ENCODE measurements at places on chromosomes 16 and 17. TPM values are rescaled to one million over a fixed set of nuclear protein-coding genes. Genes with fewer than 3 reads are reported as not detected.

DNA sequence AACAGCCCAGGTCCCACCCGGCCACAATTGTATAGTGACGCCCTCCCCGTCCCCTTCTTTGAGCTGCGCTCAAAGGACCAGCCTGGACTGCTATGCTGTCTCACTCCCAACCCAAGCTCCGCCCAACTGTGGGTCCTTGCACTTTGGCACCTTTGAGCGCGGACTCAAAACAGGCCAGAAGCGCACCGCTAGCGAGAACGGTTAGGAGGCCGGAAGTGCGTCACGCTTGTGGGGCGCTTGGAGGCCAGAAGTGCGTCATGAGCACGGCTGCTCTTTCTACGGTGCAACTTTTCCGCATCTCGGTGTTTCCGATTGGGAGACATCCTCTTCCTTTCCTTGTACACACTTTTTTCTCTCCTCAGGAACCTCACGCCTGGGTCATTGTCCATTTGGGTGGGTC, at the start of gene ZNF19:
TSS of gene ZNF19 (minus strand) at position 203 of the 400 bp plus-strand sequence. CDS start 7,210 bp downstream, outside the sequence.
- no peak within 1 kb of the TSS for H3K4me3 ChIP-seq
- no peak for DNase-seq
- H3K27ac ChIP-seq, result no peak within 1 kb of the TSS
- H3K27me3 ChIP-seq, result peaks cover 16% of the 10 kb centered on the region
- H3K36me3 ChIP-seq, result no peaks in the 10 kb centered on the region
- peaks cover 7% of the 10 kb centered on the region for H3K4me1 ChIP-seq

AXIN2 gene
- total RNA-seq, result 66.5 TPM

- no peak overlapping the region for H3K4me3 ChIP-seq
- H3K27ac ChIP-seq, result no peak overlapping the region
Measured at GRCh38 chr17:78651554-78651953, 74.4 kb upstream of the DNAH17 start.

DNA sequence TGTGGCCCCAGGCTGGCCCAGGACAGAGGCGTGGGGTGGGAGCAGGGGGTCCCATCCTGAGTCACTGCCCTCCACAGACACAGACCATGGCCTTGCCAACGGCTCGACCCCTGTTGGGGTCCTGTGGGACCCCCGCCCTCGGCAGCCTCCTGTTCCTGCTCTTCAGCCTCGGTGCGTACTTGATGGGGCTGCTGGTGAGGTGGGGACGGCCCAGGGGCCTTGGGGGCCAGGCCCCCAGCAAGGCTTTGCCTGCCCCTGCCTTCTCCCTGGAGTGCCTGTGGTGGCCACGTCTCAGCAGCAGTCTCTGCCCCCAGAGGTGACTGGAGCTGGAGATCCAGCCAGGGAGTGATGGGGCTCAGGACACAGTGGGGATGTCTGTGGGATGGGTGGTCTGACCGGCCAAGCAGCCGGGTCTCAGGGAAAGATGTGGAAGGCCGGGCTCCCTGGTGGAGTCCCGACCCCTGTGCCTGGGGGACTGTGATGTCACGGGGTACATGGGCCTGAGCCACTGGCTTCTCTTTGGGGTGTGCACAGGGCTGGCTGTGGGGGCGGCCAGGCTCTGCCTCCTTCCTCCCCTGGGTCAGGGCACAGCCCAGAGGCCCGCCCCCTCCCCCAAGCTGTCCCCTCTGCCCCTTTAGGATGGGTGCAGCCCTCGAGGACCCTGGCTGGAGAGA, 2.2 kb downstream of the MSLN start:
- H3K4me3 ChIP-seq, result no peak overlapping the region
- H3K27ac ChIP-seq, result no peak overlapping the region
- no peak for DNase-seq
- H3K36me3 ChIP-seq, result no peaks in the 10 kb centered on the region
- no peaks in the 10 kb centered on the region for H3K4me1 ChIP-seq

CCDC144A gene
- 1.6 TPM for total RNA-seq

DNA sequence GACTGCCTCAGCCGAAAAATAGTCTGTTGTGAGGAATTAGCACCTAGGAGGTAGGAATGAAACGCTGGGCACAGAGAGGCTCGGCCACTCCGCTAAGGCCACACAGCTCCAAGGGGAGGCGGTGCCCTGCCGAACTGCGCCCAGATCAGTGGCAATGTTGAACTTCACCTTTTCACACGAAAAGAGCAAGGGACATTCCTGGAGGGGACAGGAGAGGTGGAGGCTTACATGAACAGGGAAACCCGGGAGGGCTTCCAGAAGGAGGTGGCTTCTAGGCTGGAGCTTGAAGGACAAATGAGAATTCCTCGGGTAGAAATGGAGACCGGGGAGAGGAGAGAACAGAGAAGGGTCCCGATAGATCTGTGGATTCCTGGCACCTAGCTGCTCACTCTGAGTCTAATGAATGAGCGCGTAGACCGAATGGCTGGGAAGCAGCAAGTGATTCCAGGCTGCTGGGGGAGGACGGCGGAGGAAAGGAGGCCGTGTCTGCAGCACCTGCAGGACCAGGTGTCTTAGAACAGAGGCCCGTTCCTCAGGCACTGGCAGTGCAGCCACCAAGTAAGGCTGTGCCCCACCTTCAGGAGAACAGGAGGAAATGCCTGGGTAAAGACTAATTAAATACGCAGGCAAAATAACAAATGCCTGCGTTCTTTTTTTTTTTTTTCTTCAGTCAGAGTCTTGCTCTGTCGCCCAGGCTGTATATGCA, 722 bp upstream of the SLC38A10 start:
- peak overlapping the region; percentile 71 for H3K27ac ChIP-seq
- H3K36me3 ChIP-seq, result no peaks in the 10 kb centered on the region

HOXB8 gene
- 19.7 TPM for total RNA-seq

TMEM100 gene
- 0.54 TPM for total RNA-seq

GRCh38 chr16:69143116-69143515, 10.7 kb downstream of the UTP4 start:
- no peak overlapping the region for H3K4me3 ChIP-seq
- H3K36me3 ChIP-seq, result peaks cover 26% of the 10 kb centered on the region
- no peak overlapping the region for H3K27ac ChIP-seq
- no peaks in the 10 kb centered on the region for H3K27me3 ChIP-seq
- no peaks in the 10 kb centered on the region for H3K4me1 ChIP-seq

DNA sequence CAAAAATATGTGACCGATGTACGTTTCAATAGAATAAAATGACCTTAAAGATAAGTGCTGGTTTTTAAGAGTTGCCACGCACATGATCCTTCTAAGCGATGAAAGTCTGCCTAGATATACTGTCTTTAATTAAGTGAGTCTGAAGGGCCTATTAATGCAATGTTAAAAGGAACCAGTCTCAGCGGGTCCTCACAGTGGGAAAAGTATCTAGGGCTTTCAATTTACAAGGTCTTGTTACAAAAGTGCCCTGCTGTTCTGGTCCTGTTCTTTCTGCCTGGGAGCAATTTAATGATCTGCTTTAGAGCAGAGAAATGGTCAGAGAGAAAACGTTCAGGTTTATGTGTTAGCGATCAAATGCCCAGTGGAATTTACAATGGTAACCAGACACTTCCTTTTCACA, 864.0 kb downstream of the KCNJ2 start:
- peaks cover 22% of the 10 kb centered on the region for H3K4me1 ChIP-seq
- peaks cover 2% of the 10 kb centered on the region for H3K36me3 ChIP-seq
- no peak overlapping the region for H3K27ac ChIP-seq
- no peak for DNase-seq
- no peak overlapping the region for H3K4me3 ChIP-seq

DNA sequence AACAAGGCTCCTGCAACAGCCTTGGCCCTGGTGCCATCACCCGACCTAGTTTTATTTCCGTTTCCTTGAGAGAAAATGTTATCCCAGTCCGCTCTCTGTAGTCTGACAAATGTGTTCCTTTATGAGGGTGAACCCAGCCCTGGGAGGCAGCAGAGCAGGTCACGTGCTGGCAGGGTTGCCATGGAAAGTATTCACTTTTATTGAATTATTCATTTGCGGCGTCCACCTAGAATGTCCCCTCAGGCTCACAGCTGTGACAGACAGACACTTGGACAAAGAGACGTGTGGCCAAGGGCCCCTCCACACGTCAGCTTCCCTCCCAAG, 90.0 kb downstream of the WSCD1 start:
- H3K27me3 ChIP-seq, result no peaks in the 10 kb centered on the region
- H3K27ac ChIP-seq, result peak overlapping the region; percentile 94
- peak; percentile 36 for DNase-seq
- H3K4me1 ChIP-seq, result peaks cover 47% of the 10 kb centered on the region
- peak overlapping the region; percentile 29 for H3K4me3 ChIP-seq
- no peaks in the 10 kb centered on the region for H3K36me3 ChIP-seq

DNAAF8 gene
- 0.68 TPM for total RNA-seq

- H3K4me3 ChIP-seq, result no peak overlapping the region
- H3K27ac ChIP-seq, result no peak overlapping the region
- no peaks in the 10 kb centered on the region for H3K27me3 ChIP-seq
- H3K4me1 ChIP-seq, result peaks cover 3% of the 10 kb centered on the region
- no peak for DNase-seq
- H3K36me3 ChIP-seq, result no peaks in the 10 kb centered on the region
Measured at GRCh38 chr17:39132192-39132610, 19.2 kb downstream of the PLXDC1 start.

SNAI3 gene
- not detected for total RNA-seq

DNA sequence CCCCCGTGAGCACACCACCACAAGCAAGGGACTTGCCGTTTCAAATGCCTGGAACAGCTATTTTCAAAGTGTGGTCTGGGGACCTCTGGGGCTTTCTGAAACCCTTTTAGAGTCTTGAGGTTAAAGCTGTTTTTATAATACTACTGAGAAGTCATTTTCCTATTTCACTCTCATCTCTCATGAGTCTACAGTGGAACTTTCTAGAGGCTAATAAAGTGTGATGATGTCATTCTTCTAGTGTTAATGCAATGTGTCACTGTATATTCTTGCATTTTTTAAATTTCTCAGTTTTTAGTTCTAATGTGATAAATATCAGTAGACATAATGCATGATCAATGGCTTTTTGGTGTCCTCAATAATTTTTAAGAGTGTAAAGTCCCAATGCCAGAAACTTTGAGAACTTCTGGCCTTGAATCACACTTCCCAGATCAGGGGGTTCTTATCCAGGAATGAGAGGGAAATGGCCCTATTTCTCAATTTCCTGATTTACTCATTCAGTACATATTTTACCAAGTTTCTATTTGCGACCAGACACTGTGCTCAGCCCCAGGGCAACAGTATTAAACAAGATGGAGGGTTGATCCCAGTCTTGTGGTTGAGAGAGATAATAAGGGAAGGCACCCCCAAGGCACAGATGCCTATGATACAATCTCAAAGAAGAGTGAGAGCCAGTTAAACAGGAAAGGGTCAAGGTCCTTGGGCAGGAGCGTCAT, 444.0 kb downstream of the HS3ST3B1 start:
- no peak overlapping the region for H3K27ac ChIP-seq
- H3K4me3 ChIP-seq, result no peak overlapping the region
- no peaks in the 10 kb centered on the region for H3K27me3 ChIP-seq
- no peak for DNase-seq
- H3K36me3 ChIP-seq, result peaks cover 3% of the 10 kb centered on the region

CALB2 gene
- total RNA-seq, result not detected

DNA sequence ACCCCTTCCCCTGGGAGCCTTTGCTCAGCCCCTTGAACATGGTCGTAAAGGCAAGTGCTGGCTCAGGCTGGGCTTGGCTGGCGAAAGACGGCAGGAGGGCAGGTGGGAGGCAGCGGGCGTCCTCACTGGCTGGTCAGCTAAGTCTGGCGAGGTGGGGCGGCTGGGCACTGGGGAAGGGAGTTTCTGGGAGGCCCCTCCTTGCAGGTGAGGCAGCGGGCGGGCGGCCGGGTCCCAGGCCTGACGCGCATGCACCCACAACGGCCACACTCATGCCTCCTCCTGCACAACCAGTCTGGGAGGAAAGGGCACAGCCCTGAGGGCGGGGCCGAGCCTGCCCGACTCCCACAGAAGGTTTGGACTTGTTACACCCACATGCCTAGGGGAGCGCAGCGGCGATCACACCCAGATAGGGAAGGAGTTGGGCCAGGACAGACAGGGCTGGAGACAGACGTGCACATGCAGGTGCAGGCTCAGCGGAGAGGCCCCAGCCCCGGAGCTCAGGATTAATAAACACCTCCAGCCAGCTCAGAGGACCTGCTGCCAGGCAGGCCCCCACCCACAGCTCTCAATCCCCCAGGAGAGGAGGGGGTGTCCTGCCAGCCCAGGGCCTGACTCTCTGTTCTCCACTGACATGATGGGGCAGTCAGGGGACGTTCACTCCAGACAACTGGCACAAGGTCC, at the start of gene EVPL:
TSS of gene EVPL (minus strand) at position 148 of the 681 bp plus-strand sequence. CDS start at position 40, 108 bp downstream.
- no peaks in the 10 kb centered on the region for H3K27me3 ChIP-seq
- no peak within 1 kb of the TSS for H3K27ac ChIP-seq
- no peaks in the 10 kb centered on the region for H3K36me3 ChIP-seq
- H3K4me1 ChIP-seq, result peaks cover 14% of the 10 kb centered on the region
- no peak for DNase-seq

DNA sequence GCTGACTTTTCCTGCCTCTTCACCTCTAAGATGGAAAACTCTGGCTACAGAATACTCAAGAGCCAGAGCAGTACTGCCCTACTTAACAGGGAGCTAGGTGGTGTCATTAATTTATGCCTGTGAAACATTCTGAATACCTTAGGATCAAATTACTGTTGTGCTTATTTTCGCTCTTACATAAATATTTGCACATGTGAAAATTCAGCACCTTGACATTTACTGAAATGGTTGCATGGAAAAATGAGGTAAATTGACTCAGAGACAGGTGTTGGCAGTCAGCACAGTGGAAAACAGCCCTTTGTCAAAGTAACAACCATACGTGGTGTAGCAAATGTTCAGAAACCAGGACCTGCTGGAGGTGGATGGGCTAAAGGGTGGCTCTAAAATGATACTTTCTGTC, 193.6 kb downstream of the CDH8 start:
- H3K27ac ChIP-seq, result no peak overlapping the region
- no peaks in the 10 kb centered on the region for H3K36me3 ChIP-seq
- no peak for DNase-seq
- peaks cover 7% of the 10 kb centered on the region for H3K4me1 ChIP-seq
- H3K27me3 ChIP-seq, result no peaks in the 10 kb centered on the region

- H3K27me3 ChIP-seq, result no peaks in the 10 kb centered on the region
- H3K36me3 ChIP-seq, result peaks cover 7% of the 10 kb centered on the region
- DNase-seq, result peak; percentile 35
- H3K4me1 ChIP-seq, result no peaks in the 10 kb centered on the region
- H3K27ac ChIP-seq, result no peak overlapping the region
- H3K4me3 ChIP-seq, result no peak overlapping the region
Measured at GRCh38 chr17:51585514-51586104, 325.3 kb downstream of the UTP18 start.

DNA sequence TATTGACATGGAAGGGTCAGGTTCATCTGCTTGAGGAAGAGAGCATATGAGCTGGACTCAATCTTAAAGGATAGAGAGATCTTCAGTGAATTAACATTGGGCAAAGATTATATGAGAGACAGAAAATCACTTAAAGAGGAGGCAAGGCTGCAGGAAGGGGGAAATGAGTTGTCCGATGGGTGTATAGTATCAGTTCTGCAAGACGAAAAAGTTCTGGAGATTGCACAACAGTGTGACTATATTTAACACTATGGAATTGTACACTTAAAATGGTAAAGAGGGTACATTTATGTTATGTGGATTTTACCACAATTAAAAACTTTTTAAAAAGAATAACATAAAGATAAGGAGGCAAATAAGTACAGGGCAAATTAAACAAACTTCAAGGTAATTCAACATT, 80.7 kb downstream of the HELZ start:
- no peaks in the 10 kb centered on the region for H3K27me3 ChIP-seq
- no peak for DNase-seq
- H3K27ac ChIP-seq, result no peak overlapping the region
- H3K36me3 ChIP-seq, result no peaks in the 10 kb centered on the region
- H3K4me3 ChIP-seq, result no peak overlapping the region
- no peaks in the 10 kb centered on the region for H3K4me1 ChIP-seq

COPZ2 gene
- 4.1 TPM for total RNA-seq
